Upper lobe of right lung (tissue), 1 donor: ENCODE measurements at places on chromosomes 3 and 15. TPM values are rescaled to one million over a fixed set of nuclear protein-coding genes. Genes with fewer than 3 reads are reported as not detected.

Gene DNAH12
- 0.52 TPM for total RNA-seq

Gene ACKR4
- total RNA-seq, result 8.0 TPM

GRCh38 chr3:122784436-122784835 lies 9.2 kb downstream of the HSPBAP1 start:
- H3K27ac ChIP-seq, result no peak overlapping the region
- H3K36me3 ChIP-seq, result peaks cover 6% of the 10 kb centered on the region
- no peaks in the 10 kb centered on the region for H3K27me3 ChIP-seq
- no peak overlapping the region for H3K4me3 ChIP-seq
- DNase-seq, result no peak

DNA sequence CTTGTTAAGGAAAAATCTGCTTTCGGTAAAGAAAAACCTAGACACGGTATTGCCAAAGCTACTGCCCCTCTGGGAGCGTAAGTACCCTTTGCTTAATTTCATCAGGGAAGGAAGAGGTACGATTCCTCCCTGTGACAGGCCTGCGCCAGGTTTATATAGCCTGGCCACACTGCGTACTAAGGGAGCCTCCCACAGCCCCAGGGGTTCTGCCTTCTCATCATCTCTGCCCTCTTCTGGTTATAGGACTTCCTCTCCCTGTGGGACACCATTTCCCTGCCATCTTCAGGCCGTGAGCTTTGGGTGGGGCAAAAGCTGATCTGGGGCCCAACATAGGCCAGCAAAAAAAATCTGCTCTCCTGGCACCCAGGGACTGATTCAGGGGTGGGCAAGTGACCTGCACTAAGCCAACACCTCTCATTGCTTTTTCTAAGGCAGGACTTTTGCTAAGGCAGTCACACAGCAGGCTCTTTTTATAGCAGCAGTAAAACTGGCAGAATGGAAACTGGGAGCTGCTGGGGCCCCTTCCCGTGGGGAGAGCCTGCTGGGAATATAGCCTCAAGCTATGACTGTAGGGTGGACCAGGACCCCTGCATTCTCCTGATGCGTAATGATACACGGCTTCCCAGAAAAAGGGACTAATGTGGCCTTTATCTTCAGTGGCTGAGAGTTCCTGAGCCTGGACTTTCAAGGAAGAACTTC lies 76.2 kb downstream of the PRICKLE2 start:
- no peak for DNase-seq
- H3K4me1 ChIP-seq, result peaks cover 11% of the 10 kb centered on the region
- no peak overlapping the region for H3K4me3 ChIP-seq
- peak overlapping the region; percentile 80 for H3K27ac ChIP-seq
- peaks cover 19% of the 10 kb centered on the region for H3K36me3 ChIP-seq

GRCh38 chr15:57298204-57298603 lies 78.1 kb upstream of the CGNL1 start:
- DNase-seq, result no peak
- H3K27me3 ChIP-seq, result no peaks in the 10 kb centered on the region

DNA sequence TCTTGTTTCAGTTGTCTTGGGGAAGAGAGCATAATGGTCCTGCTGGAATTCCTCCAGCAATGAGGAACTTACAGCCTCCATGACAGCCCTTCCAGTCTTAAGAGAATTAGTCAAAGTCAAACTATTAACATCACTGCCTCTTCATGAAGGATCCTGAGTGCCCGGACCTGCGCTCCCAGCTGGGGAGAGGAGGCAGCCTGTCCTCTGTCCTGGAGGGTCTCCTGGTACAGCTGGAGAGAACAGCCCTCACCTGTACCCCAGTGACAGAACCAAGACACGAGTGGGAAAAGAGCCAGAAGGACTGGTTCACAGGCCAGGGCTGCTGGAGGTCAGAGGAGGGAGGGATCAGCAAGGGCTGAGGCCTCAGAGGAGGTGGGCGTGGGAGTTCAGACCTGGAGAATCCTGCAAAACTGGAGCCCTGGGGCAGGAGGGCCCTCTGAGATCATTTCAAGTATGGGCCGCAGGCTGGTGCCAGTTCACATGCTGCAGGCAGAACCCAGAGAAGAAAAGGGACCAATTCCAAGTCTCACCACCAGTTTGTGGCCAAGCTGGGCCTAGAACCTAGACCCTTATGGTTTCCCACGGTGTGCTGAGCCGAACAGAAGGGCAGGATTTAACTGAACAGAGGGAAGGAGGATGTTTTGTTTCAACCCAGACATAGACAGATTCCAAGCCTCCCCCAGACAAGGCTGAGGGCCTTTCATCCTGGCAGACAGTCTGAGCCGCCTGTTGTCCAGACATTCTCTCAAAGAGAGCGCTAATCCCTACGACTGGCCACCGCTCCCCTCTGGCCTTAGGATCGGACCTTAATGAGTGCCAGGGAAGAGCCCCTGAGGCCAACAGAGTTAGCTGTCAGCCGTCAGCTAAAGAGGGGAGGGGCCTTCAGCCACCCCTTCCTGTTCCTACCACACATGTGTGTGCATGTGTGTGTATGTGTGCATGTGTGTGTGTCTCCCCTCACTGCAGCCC lies 18.2 kb downstream of the LOXL1 start:
- H3K27me3 ChIP-seq, result no peaks in the 10 kb centered on the region
- no peaks in the 10 kb centered on the region for H3K36me3 ChIP-seq
- H3K4me3 ChIP-seq, result no peak overlapping the region
- DNase-seq, result no peak
- peaks cover 12% of the 10 kb centered on the region for H3K4me1 ChIP-seq
